IMR-90 (cell line): ENCODE measurements at places on chromosomes 6 and 20. TPM values are rescaled to one million over a fixed set of nuclear protein-coding genes. Genes with fewer than 3 reads are reported as not detected.

The PROKR2 gene
- total RNA-seq = not detected in 2 replicates

The GNMT gene
- total RNA-seq = not detected in 2 replicates

The MBOAT1 gene
- total RNA-seq = 4.7 and 5.6 TPM in 2 replicates

The CLPSL2 gene
- total RNA-seq = not detected in 2 replicates

The ENPP4 gene
- total RNA-seq = under 0.01 TPM in 2 replicates

The GPSM3 gene
- 3.0 and 3.9 TPM in 2 replicates for total RNA-seq

The OARD1 gene
- 2.3 and 5.6 TPM in 2 replicates for total RNA-seq

The HAO1 gene
- total RNA-seq = not detected in 2 replicates

The ZC2HC1B gene
- not detected in 2 replicates for total RNA-seq

The FGD2 gene
- not detected in 2 replicates for total RNA-seq

The LAMA4 gene
- total RNA-seq = 29.7 and 35.8 TPM in 2 replicates

The UNC5CL gene
- total RNA-seq = not detected in 2 replicates

The KCNG1 gene
- total RNA-seq = 23.6 and 23.7 TPM in 2 replicates

The MRPS26 gene
- total RNA-seq = 22.2 and 24.7 TPM in 2 replicates
